ACHN (cell line): ENCODE measurements at places on chromosomes 16 and 17.

DNA sequence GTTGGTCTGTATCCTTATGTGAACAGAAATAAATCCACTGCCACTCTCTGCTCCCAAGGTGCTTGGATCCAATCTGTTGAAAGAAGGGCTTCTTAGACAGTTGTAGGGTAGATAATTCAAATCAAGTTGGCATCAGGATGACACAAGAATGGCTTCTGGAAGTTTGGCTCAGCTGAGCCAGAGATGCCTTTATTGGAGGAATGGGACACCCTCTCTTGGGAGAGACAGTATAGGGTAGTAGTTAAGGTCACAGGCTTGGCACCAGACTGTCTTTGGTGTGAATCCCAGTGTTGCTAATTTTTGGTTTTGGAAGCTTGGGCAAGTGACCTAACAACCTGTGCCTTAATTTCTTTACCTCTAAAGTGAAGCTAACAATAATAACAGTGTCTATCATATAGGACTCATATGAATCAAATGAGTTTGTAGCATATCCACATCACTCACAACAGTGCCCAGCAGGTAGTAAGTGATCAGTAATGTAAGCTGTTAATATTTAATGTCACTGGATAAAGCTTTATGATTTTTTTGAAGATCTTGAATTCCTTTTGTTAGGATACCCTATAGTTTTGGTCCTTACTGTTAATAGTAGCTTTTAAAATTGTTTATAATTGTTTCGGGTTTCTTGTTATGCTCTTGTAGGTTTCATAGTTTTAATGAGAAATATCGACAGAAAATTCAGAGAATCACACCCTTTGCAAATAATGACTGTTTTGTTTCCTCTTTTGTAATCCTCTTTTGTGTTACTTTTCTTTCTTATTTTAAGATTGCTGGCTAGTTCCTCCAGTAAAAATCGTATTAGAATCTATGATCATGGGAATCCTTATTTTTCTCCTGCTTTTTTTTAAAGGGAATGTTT, 19.1 kb downstream of the ZNRF1 start:
- no peak for DNase-seq

DNA sequence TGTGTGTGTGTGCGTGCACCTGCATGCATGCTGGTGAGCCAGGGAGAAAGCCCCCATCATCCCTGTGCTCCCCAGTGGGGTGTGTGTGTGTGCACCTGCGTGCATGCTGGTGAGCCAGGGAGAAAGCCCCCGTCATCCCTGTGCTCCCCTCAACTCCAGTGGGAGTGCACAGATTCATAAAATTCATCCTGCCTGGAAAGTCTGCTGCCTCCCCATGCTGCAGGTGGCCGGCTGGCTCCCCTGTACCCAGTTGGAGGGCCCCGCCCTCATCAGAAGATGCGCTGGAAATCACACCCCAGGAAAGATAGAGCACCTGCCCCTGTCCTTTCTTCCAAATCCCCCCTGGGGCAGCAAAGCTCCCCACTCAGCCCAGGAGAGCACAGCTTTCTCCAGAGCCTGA, 84.8 kb upstream of the DOC2B start:
- DNase-seq = no peak

GRCh38 chr17:1241929-1242328, 28.3 kb upstream of the BHLHA9 start:
- DNase-seq = no peak

DNA sequence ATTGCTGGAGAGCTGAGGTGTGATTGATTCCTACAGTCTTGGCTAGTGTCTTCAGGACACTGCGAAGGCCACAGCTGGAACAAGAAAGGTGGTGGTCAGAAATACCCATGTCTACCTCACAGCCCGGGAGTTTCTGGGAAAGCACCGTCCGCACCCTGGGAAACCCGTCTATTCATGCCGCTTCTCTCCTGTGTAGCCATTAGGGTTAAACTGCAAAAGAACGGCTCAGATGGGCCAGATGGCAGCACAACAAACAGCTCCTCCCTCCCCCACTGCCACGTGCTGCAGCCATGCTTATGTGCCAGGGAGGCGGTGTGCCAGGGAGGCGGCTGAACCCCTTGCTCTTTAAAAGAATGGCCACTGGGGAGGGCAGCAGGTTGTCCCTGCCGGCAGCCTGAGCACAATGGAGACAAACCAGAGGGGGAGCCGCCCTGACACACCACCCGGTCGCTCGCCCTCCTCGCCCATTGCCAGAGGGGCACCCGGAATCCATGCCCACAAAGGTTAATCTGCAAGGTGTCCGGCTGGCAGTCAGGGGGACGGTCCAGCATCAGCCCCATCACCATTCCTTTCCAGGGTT, 65.2 kb downstream of the CYTH1 start:
- peak; percentile 64 for DNase-seq

GRCh38 chr17:42706732-42707131, 24.4 kb downstream of the CNTNAP1 start:
- DNase-seq = no peak

DNA sequence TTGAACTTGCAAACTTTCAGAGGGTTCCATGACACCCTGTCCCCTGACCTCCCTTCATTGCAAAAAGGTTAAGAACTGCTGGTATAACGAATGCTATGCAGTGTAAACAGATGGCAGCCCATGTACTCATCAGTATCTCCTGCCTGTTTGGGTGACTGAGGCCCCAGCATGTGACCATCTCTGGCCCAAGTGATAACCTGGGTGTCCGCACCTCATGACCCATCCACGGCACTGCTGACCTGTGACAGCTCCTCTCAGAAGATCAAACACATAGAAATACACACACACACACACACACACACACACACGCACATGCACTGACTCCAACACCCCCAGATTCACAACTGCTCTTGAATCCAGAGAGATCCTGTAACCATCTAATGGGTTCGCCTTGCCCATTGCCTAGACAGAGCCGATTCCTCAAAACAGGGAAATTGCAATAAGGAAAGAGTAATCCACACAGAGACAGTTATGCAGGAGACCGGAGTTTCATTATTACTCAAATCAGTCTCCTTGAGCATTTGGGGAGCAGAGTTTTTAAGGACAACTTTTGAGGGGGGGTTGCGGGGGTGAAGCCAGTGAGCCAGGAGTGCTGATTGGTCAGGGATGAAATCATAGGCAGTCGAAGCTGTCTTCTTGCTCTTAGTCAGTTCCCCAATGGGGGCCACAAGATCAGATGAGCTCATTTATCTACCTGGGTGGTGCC, 11.3 kb upstream of the PHOSPHO1 start:
- no peak for DNase-seq

- DNase-seq = no peak
These were observed 173.5 kb downstream of the AIPL1 start for GRCh38 chr17:6261466-6261865.

DNA sequence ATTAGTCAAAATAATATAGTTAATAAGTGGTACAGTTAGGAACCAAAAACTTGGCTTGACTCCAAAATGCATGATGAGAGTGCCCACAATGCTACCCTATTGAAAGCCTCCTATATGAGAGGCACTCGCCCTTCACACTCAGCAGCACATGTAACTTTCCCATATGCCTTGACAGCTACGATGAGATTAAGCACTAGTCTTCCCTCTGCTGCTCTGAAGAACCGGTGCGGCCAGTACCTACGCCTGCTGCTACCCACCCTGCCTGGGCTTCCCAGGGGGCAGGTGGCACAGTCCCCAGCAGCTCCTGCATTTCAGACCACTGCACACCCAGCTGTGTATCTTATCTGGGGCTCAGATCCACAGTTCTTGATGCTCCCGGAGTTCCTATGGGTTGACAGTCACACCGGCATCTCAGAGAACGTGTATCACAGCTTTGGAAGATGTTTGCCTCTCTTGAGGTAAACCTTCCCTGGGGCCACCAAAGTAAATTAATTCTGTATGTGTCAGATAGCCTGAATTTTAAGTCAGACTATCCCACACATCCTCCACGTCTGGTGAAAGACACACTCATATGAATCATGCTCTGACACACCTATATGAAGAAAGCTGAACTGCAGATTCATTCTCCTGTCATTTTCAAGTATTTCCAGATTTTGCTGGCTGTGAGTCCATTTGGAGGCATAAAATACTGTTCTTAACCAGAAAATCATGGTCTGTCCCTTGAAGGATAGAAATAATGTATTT, 77.8 kb downstream of the MYH10 start:
- DNase-seq = no peak

GRCh38 chr16:50261707-50262235, 4.6 kb upstream of the ADCY7 start:
- DNase-seq = no peak

DNA sequence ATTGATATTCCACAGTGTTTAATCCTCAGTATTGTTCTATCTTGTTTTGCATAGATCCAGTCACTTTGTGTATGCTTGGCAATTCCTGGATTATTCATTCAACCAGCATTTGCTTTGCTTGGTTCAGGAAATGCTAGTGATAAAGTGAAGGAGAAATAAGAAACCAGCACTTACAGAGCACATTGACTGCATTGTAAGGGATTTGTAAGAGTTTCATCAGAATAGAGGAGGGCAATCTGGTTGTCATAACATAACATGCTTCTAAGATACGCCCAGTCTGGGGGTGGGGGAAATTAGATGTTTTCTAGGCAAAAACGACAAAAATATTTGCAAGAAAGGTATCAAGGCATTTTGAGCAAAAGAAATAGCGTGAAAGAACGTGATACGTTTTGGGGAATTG, 40.4 kb downstream of the TNRC6A start:
- DNase-seq = no peak

GRCh38 chr16:50706250-50706649, 12.8 kb downstream of the NOD2 start:
- DNase-seq = no peak

DNA sequence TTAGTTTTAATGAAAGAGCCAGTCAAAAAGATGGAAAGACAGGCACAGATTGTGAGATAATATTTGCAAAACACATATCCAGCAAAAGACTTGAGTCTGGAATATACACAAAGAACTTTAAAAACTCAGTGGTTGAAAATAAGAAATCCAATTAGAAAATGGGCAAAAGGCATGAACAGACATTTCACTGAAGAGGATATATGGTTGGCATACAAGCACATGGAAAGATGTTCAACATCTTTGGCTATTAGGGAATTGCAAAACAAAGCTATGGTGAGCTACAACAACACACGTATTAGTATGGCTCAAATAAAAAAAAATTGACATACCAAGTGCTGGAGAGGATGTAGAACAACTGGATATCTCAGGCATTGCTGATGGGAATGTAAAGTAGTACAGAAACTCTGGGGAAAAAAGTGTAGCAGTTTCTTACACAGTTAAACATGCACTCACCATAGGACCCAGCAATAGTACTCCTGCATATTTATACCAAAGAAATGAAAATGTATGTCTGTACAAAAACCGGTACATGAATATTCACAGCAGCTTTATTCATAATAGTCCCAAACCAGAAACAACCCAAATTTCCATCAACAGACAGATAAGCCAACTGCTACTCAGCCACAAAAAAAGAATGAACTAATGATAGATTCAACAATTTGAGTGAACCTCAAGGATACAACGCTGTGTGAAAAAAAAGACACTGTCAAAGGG, 44.4 kb upstream of the MRTFB start:
- DNase-seq = no peak

DNA sequence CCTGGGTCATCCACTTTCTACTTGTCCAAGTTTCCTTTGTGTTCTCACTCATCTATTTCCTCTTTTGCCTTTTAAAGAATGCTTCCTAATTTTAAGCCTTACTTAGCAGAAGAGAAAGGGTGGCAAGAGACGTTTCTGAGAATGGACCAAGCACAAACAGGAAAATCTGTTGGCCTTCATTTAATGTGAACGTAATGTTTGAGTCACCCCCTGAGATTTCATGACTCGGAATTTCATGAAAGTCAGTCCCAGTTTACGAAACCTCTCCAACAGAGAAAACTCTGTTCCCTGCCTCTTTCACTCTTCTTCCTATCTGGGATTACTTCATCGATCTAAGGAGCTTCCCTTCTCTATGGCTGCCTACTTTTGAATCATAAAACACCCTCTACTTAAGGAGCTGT, at the start of gene CD300E:
CD300E (minus strand) TSS at position 46 of the 401 bp plus-strand sequence. CDS start 117 bp downstream, outside the sequence.
- no peak for DNase-seq

- DNase-seq = no peak
These were observed 158.2 kb downstream of the FOXL1 start for GRCh38 chr16:86736502-86736901.

- no peak for DNase-seq
These were observed 32.6 kb downstream of the RTN4RL1 start for GRCh38 chr17:1992541-1992940.

DNA sequence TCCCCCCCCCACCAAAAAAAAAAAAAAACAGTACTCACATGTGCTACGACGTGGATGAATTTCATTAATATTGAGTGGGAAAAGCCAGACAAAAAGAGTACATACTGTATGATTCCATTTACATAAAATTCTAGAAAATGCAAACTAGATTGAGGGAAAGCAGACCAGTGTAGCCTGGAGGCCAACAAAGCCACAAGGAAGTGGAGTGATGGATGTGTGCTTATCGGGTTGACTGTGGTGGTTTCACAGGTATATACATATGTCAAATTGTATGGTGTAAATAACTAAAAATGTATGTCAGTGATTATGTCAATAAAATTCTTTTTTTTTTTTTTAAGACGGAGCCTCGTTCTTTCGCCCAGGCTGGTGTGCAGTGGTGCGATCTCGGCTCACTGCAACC, 1.9 kb upstream of the PLD6 start:
- DNase-seq = no peak

DNA sequence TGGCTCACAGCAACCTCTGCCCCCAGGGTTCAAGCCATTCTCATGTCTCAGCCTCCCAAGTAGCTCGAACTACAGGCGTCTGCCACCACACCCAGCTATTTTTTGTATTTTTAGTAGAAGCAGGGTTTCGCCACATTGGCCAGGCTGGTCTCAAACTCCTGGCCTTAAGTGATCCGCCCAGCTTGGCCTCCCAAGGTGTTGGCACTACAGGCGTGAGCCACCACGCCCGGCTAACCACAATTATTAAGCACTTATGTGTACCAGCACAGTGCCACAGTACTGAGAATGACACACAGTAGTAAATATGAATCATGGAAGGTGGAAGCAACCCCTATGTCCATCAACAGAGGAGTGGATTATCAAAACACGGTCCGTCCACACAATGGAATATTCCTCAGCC, 49.8 kb downstream of the COTL1 start:
- DNase-seq = no peak

DNA sequence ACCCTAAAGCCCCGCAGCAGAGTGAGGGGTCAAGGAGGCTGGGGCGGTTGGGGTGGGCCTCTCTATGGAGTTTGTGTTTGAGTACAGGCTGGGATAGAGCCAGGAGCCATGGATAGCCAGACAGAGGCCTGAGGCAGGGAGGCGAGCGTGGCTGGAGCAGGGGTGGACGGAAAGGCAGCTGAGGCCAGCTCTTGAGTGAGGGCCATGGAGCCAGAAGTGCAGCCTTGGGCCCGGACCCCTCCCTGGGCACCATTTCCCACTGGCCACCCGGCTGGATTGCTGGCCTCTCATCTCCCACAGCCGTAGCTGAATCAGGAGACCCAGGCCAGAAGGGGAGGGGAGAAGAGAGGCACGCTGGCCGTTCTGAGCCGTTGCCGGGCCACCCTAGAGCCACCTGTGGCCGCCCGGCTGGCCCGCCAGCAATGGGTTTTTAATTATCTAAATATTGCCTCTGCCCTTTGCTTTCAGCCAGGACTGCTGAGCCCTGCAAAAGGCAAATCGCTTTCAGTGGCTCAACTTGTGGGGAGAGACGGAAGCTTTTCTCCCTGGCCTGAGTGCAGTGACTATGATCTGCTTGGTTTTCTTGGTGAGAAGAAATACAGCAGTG, 75.2 kb upstream of the GSE1 start:
- no peak for DNase-seq
